ENCODE measurements at places on chromosomes 7 and 10. TPM values are rescaled to one million over a fixed set of nuclear protein-coding genes. Genes with fewer than 3 reads are reported as not detected.

GRCh38 chr7:98991141-98991540 lies 112.8 kb downstream of the TRRAP start:
- DNase-seq = no peak

DNA sequence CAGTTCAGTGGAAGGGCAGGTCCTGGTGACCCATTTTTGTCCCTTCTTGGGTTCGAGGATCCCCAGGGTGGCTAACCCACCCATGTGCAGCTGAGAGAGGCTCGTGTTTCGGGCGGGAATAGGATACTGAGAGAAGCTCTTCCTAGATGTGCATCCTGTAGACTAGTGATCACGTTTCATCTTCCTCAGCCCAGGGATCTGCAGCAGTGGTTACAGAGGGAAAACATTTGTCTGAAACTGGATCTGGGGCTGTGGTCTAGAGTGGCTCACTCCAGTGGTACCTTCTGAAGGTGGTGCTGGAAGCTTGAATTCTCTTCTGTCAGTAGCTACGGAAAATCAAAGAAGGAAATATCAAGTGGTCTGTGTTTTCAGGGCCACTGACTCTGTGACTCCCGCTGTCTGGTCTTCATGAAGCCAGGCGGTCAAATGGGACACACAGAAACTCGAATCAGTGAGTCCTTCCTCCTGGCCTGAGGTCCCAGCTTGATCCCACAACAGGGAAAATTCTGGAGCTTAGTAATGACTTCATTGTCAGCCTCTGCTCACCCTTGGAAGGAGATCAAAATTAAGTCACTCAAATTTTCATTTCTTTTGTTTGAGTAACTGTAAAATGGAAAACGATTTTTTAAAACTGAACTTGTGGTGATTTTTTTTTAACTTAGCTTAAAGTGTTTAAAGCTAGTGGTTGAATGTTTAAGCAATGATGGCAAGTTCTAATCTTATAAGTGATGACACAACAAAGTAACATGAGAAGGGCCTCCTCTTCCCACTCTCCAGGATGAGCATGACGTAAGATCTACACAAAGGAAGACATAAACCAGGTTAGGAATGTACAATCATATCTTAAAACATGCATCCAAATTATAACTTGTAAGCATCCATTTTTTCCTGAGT lies 469.3 kb upstream of the KLF6 start:
- DNase-seq = no peak

GRCh38 chr10:90857635-90858460 lies at the start of gene HTR7:
HTR7 (minus strand) TSS chr10:90858039; CDS start chr10:90857671, 368 bp downstream.
- DNase-seq = peak; percentile 36

The CACNA2D1 gene
- total RNA-seq = 68.3 TPM

The SMKR1 gene
- total RNA-seq = 10.3 TPM

The ZPBP gene
- not detected for total RNA-seq

- no peak for DNase-seq
Observed at GRCh38 chr7:128112018-128112780, 81.0 kb upstream of the LRRC4 start.

The CARD11 gene
- 4.0 TPM for total RNA-seq

DNA sequence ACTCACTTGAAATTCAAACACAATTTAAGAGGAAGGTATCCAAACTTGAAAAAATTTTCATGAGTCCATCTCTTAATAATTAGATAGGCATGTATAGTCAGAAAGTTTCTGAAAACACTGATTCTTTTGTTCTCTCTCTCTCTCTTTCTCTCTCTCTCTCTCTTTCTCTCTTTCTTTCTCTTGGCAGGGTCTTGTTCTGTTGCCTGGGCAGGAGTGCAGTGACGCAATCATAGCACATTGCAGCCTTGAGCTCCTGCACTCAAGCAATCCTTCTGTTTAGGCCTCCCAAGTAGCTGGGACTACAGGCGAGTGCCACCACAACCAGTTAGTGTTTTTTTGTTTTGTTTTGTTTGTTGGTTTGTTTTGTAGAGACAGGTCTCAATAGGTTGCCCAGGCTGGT lies 59.3 kb downstream of the PRTFDC1 start:
- no peak for DNase-seq

DNA sequence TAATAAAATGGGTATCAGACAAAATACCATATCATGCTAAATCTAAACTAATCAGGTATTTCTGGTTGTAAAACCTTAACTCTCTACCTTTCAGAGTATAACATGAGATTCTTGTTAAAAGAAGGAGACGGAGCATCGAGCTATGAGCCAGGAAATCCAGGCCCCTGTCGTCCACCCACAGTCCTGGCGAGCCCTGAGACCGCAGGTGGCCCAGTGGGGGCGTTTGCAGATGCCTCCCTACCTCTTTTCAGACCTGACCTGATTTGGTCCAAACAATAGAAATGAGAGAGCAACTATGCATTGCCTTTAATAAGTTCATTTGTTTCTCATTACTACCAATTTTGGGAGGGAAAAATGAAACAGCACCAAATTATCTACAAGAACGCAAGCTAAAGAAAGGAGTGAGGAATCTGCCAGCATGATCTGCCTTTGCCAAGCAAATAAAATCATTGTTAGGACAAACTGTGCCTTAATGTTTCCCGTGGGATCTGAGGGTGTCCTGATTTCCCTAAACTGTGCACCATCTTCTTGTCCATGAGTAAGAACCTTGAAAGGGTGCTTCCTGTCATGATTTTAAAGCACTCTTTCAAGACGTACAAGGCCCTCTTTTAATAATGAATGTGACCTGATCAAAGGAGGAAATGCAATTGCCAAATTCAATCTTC lies 166.7 kb downstream of the TCERG1L start:
- DNase-seq = no peak

- DNase-seq = no peak
Observed at GRCh38 chr10:24209946-24210491, 1.1 kb downstream of the KIAA1217 start.

The RTKN2 gene
- 3.6 TPM for total RNA-seq

DNA sequence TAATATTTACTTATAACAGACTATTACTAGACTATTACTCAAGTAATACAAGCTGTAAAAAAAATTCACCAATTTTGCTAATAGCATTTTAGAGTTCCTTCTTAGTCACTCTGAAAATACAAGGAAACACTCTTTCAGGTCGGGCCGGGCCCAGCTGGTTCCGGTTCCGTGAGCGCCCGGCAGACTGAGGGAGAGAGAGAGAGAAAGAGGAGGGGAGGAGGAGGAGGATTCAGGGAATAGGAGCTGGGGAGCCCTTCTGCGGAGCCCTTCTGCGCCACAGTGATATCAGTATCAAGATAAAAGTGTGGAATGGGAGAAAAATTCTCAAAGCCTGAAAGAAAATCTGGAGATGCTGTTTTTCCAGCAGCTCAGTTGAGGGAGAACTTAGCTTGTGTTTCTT lies 30.5 kb upstream of the BHLHA15 start:
- no peak for DNase-seq

DNA sequence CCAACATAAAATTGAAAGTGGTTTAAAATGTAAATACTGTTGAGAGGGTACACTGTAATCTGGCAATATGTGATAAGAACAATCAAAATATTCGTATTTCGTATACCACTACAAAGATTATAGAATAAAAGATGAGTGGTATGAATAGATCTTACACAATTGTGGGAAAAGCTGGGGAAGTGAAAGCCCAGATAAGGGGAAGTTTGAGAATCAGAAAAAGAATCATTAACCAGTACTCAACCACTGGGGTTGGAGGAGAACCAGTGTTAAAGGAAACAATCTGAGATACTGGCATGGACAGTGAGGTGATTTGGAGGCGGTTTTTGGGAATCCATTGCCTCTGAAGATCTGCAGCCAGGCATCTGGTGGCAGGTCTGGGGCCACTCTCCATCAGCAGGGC lies 59.7 kb upstream of the CDK14 start:
- no peak for DNase-seq

The KIF11 gene
- total RNA-seq = 1.6 TPM

DNA sequence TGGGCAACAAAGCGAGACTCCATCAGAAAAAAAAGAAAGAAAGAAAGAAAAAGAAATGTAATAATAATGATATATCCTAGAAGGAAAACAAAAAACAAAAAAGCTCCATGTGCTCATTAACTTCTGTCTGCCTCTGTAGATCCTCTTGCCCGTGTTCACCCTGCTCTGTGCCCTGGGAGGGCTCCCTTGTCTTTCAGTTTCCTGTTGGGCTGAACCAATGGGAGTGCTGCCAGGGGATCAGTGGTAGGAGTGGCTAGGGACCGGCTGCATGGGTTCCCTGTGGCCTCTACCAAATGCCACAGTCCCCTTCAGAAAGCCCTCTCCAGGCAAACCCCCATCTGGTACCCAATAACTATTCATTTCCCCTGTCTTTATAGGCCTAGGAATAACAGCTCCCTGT lies 51.8 kb upstream of the PARD3 start:
- no peak for DNase-seq

GRCh38 chr10:93245779-93246178 lies 172.1 kb downstream of the CYP26A1 start:
- DNase-seq = no peak

The C7orf57 gene
- total RNA-seq = not detected

The PRSS37 gene
- not detected for total RNA-seq

- no peak for DNase-seq
Observed at GRCh38 chr10:91564026-91564425, 68.8 kb downstream of the PPP1R3C start.

- DNase-seq = no peak
Observed at GRCh38 chr7:55477781-55478374, 94.4 kb downstream of the VOPP1 start.

DNA sequence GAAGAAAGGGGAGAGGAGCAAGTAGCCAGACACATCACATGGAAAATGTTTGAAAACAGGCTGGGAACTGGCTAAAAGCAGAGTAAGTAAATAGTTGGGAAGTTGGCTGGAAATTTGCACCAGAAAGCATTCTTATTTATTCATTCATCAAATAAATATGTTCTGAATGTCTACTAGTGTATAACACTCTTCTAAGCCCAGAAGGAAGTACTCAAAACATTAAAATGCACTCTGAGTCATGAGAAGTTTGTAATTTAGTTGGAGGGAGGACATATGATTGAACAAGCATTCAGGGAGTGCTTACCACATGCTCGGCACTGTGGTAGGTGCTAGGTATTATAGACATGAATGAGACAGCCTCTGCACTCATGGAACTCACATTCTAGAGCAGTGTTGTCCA lies 37.0 kb upstream of the CNNM1 start:
- no peak for DNase-seq

The MYO3A gene
- 0.25 TPM for total RNA-seq

- no peak for DNase-seq
Observed at GRCh38 chr10:29026065-29026797, 262.6 kb upstream of the LYZL1 start.

DNA sequence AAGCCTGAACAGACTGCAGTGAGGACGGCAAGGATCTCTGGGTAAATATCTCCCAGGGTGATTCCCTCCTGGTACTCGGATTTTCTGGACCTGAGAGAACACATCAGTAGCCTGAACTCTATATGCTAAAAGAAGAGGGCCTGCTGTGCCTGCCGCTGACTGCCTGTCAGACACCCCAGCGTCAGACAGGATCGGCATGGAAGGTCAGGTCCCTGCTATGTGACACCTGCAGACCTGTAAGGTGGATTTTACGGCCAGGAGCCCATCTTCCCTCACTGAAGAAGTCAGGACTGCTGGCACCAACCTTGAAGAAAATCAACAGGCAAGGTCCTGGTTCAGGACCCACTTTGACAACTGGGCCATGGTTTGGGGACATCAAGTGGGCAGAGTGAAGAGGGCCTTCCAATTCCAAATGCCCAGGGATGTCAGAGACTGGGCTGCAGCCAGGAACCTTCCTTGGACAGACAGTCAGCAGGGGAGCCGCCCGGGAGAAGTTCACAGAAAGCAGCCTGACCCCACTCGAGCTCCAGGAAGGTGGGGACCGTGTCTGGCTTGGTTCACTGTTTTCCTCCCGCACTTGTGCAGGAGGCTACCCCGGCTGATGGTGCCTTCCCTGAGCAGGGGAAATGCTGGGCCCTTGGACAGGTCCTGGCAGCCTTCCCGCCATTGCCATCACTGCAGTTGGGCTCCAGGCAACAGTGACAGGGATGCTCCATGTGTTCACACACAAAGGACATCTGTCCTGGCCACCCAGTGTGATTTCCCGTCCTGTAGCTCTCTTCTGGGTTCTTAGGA lies 91.8 kb upstream of the LANCL2 start:
- DNase-seq = no peak

- DNase-seq = no peak
Observed at GRCh38 chr10:61992671-61993668, 91.5 kb downstream of the ARID5B start.

The TAS2R41 gene
- total RNA-seq = not detected

- DNase-seq = no peak
Observed at GRCh38 chr10:97365761-97366351, 31.3 kb upstream of the FRAT2 start.

GRCh38 chr10:132926777-132927650 lies 15.4 kb downstream of the CFAP46 start:
- DNase-seq = peak; percentile 37

DNA sequence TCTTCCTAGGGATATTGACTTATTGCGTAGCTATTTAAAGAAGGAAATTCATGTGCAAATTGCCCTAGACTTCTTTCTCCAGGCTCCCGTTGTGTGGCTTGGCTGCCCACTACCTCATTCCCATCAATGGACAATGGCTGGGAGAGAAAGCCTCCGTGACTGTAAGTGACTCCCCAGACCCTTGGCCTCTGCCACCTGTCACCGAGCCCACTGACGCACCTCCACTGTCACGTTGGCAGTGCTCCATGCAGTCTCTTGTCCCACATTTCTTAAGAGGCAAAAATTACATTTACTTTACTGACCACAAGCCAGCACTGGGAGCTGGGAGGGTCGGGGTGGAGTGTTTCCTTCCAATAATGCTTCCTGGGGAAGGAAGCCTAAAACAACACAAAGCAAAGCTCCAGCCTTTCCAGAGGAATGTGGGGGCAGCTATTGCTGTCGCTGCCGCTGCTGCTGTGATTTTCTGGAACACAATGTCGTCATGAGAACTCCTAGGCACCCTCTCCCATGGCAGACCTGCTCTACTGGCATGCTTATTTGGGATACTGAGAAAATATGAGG lies 89.7 kb upstream of the STEAP1B start:
- DNase-seq = peak; percentile 43

- DNase-seq = no peak
Observed at GRCh38 chr7:6359734-6360133, 87.3 kb upstream of the CYTH3 start.

GRCh38 chr10:51838471-51838870 lies 139.1 kb upstream of the CSTF2T start:
- DNase-seq = no peak

- no peak for DNase-seq
Observed at GRCh38 chr10:33573606-33574005, 239.1 kb upstream of the NRP1 start.

The TRIM74 gene
- total RNA-seq = 0.89 TPM

The NPTX2 gene
- total RNA-seq = 59.5 TPM

GRCh38 chr7:44388089-44388970 lies 62.9 kb upstream of the CAMK2B start:
- DNase-seq = no peak

GRCh38 chr7:68550027-68550426 lies 1048.2 kb upstream of the AUTS2 start:
- DNase-seq = no peak

All from dorsolateral prefrontal cortex (tissue), 122 donors.